ENCODE measurements at places on chromosomes 7 and 10.

DNA sequence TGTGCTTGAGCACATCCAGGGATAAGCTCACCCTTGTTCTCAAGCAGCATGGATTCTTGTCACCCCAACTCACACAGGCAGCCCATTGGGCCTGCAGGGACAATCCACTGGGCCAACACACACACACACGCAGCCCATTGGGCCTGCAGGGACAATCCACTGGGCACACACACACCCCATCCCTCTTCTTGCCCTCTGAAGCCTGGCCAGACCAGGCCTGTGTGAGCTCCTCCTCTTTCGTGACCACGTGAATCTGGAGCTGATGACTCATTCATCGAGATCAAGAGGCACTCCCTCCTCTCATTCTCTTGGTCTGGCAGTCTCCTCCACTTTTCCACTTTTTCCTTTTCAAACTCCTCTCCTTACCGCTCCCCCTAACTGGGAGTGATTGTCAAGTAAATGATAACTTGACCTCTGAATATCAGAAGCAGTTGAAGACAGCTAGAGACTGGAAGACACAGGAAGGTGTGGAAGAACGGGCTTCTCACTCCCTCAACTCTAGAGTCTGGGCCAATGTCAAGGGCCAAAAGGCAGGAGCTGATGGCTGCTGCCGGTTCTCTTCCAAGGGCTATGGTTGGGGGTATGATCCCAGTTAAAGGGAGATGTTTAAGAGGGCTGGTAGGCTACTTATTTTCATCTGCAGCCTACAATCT lies 89.7 kb downstream of the HIPK2 start:
- no peak for DNase-seq

DNA sequence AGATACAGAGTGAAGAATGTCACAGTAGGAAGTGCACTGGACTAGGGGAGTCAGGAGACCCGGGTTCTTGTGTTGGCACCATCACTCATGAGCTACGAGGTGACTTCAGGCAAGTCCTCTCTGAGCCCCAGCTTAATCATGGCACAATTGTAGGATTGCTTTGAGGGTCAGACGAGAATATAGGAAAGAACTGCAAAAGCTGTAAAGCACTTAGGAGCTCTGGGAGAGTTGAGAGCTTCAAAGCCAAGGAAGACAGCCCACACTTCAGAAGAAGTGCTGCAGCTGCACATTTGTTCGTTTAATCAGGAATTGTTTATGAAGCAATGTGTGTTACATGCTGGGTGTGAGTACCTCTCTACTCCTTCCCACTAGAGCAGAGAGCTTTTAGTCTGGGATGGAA lies 4.4 kb downstream of the FBH1 start:
- no peak for DNase-seq

GRCh38 chr7:140397784-140398750 lies at the start of gene SLC37A3:
TSS of gene SLC37A3 (minus strand) at chr7:140398530. CDS start at chr7:140382526, 16,004 bp downstream.
- DNase-seq, result peak; percentile 84

GRCh38 chr10:90788968-90789367 lies 68.9 kb downstream of the HTR7 start:
- DNase-seq, result no peak

GRCh38 chr10:119867317-119867716 lies 5.3 kb downstream of the MCMBP start:
- no peak for DNase-seq

DNA sequence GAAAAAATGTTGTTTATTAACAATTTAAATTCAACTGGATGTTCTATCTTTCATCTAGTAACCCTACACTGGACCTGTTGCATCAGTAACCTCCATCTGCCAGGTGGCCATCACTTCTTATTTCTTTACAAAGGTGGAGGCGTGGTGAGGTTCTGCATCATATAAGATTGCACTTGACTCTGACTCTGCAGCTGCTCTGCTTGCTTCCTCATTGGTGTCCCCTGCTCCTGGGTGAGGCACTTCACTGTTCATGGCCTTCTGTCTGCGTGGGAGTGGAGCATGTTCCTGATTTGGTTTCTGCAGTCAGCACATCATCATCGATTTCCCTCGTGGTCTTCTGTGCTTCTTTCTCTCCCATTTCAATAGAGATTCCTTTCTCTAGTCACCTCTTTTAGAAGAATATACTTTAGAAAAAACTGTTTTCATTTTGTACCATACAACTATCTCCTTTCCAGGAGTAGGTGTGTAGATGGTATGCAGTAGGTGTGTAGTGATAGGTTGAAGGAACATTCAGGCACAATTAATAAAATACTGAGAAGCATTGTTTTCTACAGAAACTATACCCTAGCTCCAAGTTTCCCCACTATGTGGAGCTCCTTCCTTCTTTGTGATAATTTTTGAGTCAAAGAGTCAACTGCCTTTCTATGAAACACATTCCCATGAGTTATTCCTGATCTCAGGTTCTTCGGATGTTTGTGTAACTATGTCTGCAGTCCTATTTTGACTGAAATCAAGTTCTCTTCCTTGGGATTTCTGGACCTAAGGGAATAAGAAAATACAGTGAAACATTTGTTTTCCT lies 231.7 kb upstream of the CNTNAP2 start:
- DNase-seq, result no peak

- DNase-seq, result peak; percentile 55
Measured at GRCh38 chr10:72248468-72249151, 25.1 kb upstream of the DDIT4 start.

DNA sequence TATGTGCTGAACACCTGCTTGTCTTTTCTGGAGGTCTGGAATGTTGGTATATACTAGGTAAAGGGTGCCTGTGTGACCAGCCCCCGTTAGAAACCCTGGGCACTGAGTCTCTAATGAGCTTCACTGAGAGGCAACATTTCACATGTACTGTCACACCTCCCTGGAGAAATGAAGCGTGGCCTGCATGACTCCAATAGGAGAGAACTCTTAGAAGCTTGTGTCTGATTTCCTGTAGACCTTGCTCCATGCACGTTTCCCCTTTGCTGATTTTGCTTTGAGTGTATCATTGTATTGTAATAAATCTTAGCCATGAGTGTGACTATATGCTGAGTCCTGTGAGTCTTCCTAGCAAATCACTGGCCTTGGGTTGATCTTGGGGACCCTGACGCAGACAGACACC lies 82.8 kb downstream of the PPP1R3C start:
- DNase-seq, result no peak

GRCh38 chr10:78532480-78533042 lies 498.9 kb downstream of the RPS24 start:
- no peak for DNase-seq

GRCh38 chr10:51567271-51567670 lies 132.1 kb downstream of the CSTF2T start:
- DNase-seq, result no peak

GRCh38 chr7:44977959-44978335 lies 868 bp downstream of the MYO1G start:
- DNase-seq, result no peak

GRCh38 chr7:27677912-27678612 lies 15.4 kb upstream of the HIBADH start:
- DNase-seq, result no peak

DNA sequence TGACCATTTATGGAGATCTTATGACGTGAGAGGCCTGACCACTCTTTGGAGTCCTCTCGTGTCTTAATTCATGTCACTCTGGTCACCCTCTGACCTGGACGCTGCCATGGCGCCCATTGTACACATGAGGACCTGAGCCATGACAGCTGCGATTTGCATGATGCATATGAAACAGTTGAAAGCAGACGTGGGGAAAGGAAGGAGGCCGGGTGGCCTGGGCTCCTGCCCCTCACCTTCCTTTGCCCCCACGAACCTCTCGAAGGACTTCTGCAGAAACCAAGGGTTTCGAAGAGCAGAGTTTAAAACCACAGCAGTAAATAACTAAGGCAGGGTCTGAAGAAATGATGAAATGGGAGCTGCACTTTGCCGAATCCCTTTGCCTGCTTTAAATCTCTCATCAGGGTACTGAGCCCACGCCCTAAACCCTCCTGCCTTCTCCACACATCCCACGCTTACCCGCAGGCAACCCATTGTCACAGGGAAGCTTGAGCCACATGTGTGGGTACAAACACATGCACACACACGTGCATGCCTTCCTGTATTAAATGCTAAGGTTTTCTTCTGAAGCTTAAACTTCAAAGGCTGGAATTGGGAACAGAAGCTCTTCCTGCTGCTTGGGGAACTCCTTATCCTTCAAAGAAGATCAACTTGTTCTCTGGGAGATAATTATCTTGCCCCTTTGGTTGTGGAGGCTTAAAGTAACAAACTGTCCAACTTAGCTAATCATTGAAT lies 11.7 kb upstream of the CALML3 start:
- no peak for DNase-seq

GRCh38 chr10:97765201-97765600 lies 6.6 kb downstream of the SFRP5 start:
- DNase-seq, result no peak

GRCh38 chr7:114879554-114879953 lies 42.3 kb upstream of the MDFIC start:
- DNase-seq, result no peak

DNA sequence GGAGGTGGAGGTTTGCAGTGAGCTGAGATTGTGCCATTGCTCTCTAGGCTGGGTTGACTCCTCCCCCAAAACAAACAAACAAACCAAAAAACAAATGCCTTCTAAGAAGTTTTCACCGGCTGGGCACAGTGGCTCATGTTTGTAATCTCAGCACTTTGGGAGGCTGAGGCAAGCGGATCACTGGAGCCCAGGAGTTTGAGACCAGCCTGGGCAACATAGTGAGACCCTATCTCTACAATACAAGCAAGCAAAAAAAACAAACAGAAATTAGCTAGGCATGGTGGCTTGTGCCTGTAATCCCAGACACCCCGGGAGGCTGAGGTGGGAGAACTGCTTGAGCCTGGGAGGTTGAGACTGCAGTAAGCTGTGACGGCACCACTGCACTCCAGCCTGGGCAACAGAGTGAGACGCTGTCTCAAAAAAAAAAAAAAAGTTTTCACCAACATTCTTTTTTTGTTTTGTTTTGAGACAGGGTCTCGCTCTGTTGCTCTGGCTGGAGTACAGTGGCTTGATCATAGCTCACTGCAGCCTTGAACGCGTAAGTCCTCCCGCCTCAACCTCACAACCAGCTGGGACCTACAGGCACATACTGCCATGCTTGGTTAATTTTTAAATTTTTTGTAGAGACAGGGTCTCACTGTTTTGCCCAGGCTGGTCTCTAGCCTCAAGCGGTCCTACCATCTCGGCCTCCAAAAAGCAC lies 1.3 kb upstream of the ZAN start:
- DNase-seq, result no peak

DNA sequence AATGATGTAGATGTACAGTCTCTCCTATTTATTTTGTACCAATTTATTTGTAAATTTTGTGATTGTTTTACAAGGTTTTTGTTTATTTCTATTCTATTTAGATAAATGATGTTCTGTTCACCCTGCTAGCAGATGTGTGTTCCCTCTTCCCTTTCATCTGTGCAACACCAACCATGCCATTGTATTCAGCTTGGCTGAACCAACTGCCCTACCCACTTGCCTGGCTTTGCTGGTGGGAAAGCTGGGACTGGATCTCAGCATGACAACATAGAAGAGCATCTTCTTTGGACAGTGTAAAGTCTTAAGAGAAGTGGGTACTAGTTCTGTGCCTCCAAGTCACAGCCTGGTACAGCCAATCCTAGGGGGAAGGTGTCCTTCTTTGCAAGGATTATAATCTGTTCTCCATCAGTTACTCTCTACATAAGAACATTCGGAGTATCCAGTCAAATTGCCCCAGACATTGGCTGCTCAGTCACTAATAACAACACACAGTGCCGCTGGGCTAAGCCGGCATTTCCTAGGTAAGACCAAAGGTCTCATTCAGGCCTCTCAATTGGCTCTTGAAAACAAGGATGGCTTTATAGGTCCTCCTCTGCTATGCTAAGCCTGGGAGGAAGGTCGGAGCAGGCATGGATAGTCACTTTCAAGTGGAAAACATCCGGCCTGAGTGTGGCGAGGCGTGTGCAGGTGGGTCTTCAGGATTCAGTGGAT lies 109.7 kb downstream of the NT5C2 start:
- DNase-seq, result no peak

DNA sequence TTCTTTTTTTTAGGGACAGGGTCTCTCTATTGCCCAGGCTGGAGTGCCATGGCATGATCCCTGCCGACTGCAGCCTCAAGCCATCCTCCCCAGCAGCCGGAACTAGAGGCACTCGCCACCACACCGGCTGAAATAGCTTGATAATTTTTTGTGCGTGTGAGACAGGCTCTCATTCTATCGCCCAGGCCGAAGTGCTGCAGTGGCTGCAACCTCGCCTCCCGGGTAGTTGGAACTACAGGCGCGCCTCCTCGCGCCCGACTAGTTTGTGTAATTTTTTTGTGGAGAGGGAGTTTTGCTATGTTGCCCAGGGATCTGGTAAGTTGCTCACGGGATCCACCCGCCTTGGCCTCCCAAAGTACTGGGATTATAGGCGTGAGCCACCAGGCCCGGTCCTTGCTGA lies 1.9 kb downstream of the BUD23 start:
- DNase-seq, result no peak

- DNase-seq, result no peak
Measured at GRCh38 chr10:93440591-93441091, 41.5 kb downstream of the MYOF start.

GRCh38 chr10:70131560-70131937 lies 1.1 kb downstream of the AIFM2 start:
- no peak for DNase-seq

- DNase-seq, result no peak
Measured at GRCh38 chr10:31657434-31657872, 271.2 kb downstream of the ARHGAP12 start.

DNA sequence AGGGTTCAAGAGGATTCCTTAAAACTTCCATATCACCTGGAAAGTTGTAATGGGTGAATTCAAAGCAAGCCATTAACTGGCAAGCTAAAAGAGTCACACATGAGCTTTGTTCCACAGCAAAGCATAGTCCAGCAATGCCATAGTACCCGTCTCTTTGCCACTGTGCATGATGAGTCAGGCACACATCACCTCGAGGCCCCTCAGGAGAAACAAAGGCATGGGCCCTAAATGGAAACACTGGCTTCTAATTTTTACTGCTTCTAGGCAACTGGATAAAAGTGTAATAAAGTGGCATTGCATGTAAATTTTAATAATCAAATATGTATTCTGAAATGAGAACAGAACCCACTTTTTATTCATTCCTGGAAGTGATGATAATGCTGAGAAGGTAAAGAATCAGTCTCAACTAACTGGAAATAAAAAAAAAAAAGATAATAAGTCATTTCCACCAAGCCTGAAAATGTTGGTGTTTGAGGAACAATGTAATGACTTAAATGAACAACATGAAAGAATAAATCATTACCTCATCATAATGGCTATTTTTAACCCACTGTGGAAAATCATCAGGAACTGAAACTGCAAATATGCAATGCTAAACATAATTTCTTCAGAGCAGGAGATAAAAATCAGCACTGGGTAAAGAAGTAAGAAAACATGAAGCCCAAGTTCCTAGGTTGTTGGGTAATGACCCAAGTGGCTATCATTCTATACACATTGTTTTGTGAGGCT lies 104.9 kb downstream of the CDK6 start:
- DNase-seq, result peak; percentile 15

GRCh38 chr10:87935290-87936141 lies 72.1 kb downstream of the PTEN start:
- no peak for DNase-seq

Data from stimulated activated CD8-positive, alpha-beta memory T cell treated with anti-CD3 and anti-CD28 coated beads, Interleukin-15, amount 100 ng/mL, for 48 hours (primary cell).